CD14-positive monocyte (primary cell): ENCODE measurements at places on chromosomes 6 and 20.

- H3K27ac ChIP-seq = no peak overlapping the region
- H3K4me3 ChIP-seq = no peak overlapping the region
- DNase-seq = no peak
- peaks cover 3% of the 10 kb centered on the region for H3K4me1 ChIP-seq
- H3K36me3 ChIP-seq = no peaks in the 10 kb centered on the region
Observed at GRCh38 chr6:117264692-117265409, 507 bp upstream of the VGLL2 start.

- H3K4me1 ChIP-seq = no peaks in the 10 kb centered on the region
- no peak overlapping the region for H3K27ac ChIP-seq
- DNase-seq = no peak
- no peak overlapping the region for H3K4me3 ChIP-seq
Observed at GRCh38 chr6:129843573-129843972, 17.5 kb downstream of the TMEM244 start.

- no peak overlapping the region for H3K27ac ChIP-seq
- H3K36me3 ChIP-seq = no peaks in the 10 kb centered on the region
- DNase-seq = no peak
- no peaks in the 10 kb centered on the region for H3K27me3 ChIP-seq
Observed at GRCh38 chr20:9286501-9287461, 217.9 kb downstream of the PLCB4 start.

DNA sequence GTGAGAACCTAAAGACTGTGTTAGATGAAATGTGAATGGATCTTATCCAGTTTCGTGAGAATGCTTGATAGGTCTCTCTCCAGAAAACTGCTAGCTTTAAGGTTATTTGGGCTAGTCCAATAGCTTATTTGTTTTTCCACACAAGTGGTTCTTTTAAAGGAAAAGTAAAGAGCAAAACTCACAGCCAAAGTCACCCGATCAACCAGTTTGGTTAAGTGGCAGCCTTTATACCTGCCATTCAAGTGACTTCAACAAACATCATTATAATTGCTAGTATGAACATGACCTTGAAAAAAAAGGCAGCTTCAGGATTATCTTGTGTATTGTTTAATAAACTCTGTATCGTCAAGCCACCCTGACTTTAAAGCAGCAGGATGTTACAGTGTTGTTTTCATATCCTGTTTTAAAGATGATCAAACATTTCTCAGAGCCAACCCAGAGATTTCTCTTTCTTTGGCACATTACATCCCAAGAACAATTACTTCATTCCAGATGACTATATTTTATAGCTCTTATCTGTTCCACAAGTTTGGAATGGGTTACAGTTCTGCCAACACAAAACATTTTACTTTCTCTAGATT, 253.4 kb downstream of the EPHA7 start:
- no peaks in the 10 kb centered on the region for H3K4me1 ChIP-seq
- DNase-seq = no peak
- H3K27me3 ChIP-seq = no peaks in the 10 kb centered on the region
- no peak overlapping the region for H3K4me3 ChIP-seq

DNA sequence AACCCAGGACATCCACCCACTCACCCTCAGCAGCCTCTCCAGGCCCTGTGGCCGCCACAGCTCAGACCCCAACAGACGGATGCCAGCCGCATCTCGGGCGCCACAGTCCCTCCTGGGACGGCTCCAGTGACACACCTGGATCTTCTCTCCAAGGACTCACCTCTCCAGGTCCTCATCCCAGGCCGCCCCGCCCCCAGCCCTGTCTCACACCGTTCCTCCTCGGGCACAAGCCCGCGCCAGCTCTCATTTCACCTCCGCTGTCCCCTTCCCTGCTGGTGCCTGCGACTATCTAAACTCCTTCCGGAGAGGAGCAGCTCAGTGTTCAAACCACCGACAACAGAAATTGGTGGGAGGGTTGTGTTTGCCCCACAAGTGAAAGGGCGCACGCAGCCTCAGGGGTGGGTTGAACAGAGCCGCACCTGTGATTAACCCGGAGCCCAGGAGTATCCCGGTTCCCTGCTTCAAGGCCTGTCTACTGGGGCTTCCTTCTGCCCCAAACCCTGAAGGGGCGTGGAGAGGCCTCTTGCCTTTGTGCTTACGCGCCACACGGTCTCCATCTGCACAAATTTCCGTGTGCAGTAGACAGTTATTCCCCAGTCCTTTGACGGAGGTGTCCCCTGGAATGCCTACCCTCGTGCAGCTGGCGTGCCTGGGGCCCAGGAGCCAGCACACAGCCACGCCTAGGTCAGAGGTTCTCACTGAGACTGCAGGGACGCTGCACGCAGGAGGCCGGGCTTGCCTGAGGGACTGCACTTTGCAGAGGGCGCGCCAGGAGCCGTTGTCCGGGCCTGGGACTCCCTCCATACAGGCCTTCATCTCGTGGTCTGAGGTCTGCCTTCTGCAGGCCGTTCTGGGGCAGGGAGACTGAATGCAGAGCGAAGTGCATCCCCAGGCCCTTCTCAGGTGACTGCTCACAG, 232.7 kb downstream of the DLL1 start:
- no peak overlapping the region for H3K27ac ChIP-seq
- no peaks in the 10 kb centered on the region for H3K27me3 ChIP-seq
- no peaks in the 10 kb centered on the region for H3K36me3 ChIP-seq
- DNase-seq = no peak
- no peaks in the 10 kb centered on the region for H3K4me1 ChIP-seq
- H3K4me3 ChIP-seq = no peak overlapping the region
